GM12864 (cell line): ENCODE measurements at places on chromosomes 12 and 14.

DNA sequence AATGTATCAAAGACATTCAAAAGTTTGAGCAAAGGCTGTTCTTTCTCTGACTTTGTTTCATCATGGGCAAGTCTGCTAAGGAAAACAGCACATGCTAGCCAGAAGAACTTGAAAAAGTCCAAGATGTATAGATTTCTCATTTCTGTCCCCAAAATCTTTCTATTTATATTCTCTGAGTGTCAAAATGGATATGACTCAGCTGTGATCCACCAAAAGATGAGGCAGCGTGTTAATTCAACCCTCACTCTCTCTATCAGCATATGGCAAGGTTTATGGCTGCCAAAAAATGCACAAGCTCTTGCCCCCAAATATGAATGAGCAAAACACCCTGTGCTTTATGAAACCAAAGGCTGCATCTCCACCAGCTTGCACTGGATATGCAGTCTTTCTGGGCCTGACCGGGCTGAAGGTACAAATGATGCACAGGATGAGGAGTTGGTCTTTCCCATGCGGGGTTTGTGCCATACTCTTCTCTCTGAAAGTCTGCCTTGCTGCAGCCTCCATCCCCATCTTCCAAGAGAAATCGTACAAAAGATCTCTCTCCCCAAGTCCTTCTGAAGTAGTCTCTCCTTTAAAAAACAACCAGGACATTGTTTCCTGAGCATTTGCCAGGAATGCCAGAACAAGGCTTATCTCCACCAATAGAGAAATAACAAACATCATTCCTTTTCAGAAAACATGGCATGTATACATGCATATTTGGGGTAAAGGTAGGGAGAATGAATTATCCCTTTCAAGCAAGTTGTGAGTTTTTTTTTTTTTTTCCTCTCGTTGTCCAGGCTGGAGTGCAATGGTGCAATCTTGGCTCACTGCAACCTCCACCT, 203.4 kb downstream of the TMX1 start:
- DNase-seq: no peak

- no peak for DNase-seq
Measured at GRCh38 chr12:2027351-2027750, 23.1 kb upstream of the DCP1B start.

GRCh38 chr14:74955229-74956026, at the start of gene PGF:
TSS of gene PGF (minus strand) at chr14:74955597. CDS start at chr14:74955242, 355 bp downstream.
- no peak for DNase-seq

GRCh38 chr14:21985081-21985480, 311.5 kb upstream of the OR4E1 start:
- no peak for DNase-seq

DNA sequence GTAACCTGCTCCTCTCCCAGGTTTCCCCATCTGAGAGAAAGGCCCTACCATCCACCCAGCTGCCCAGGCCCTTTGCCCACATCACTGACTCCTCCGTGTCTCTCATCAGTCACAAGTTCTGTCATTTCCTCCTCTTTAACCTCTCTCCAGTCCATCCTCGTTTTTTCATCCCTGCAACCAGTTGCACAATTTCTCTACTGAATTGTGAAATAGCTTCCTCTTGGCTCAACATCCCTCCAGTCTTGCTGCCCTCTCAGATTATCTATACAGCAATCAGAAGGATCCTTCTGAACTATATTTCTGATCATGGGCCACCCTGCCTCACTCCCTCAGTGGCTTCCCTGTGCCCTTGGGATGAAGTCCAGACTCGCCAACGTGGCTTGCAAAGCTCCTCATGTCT, 6.8 kb downstream of the FAM161B start:
- DNase-seq: no peak

DNA sequence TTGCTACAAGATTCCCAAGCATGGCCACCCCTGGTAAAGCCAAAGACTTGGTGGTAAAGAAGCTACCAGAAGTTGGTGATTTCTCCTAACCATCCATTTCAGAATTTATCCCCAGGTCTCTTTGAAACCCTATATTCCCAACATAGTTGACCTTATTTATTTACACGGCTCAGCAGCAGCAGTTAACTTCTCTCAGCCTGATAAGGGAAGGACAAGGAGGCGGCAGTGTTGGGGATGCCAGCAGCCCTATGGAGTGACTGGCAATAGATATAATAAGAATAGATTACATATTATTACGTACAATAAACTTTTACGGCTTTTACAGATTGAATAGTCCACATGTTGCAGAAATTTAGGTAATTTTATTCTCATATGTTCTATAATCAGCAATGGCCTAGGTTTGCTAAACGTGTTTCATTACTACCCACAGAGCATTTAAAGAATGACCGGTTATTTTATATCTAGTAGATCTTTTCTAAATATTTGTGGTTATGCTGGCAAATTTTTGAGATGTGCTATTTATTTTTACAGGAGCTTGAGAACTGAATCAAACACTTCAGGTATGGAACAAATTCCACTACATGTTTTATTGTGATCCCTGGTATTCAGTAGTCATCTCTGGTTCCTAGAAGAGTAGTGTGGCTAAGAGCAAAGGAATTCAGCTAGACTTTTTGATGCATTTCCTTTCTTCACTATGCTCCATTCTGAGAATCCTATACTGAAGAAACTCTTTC, 19.8 kb upstream of the PALS1 start:
- no peak for DNase-seq

DNA sequence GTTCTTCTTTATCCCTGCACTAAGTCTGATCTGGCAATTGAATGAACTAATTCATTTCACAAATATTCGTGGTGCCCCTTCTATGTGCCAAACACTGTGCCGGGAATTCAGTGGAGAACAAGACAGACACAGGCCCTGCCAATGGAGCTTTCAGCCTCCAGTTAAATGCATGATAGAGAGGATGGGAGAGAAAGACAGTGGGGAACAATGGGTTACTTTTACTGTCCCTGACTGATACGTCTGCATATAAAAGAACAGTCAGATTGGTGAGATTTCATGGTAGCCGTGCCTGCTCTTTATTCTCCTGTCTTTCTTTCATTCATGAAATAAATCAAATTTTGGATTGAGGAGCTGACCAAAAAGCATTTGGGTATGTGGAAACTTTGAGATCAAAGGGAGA, 78.5 kb downstream of the TMEM117 start:
- no peak for DNase-seq

DNA sequence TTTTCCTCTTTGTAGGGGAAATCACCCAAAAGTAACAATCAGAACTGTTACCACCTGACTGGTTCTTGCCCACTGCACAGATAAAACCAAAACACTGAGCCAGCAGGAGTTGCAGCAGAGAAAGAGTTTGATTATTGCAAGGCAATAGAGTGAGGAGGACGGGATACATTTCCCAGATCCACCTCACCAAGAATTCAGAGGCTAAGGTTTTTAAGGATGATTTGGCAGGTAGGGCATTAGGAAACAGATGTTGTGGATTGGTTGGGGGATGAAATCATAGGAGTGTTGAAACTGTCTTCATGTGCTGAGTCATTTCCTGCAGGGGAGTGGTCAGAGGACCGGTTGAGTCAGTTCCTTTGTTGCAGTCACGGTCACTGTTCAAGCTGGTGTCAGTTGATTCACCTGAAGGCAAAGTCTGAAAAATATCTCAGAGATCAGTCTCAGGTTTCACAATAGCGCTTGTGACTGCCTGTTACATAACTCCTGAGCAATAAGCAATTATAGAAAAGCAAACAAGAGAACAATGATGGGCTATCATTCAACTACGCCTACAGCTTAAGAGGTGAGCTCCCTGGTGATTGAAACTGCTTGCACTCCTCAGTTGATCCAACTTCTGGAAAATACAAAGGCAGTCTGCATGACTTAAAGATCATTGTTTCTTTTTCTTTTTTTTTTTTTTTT, 20.3 kb upstream of the AMN1 start:
- DNase-seq: peak; percentile 99

DNA sequence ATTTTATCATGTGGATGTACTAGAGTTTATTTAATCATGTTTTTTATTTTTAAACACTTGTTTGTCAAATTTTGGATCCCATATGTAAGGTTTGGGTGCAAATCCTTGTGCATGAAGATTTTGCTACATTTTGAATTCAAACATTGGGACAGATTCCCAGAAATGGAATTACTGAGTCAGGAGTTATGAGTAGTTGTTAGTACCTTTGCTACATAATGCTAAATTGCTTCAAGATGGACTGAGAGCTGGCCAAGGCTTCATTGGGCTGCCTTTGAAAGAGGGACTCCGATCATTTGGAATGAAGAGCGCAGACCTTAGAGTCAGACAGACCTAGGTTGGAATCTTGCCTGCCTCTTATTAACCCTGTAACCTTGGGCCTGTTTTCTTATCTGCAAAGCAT, 154.9 kb upstream of the PWP1 start:
- DNase-seq: no peak

GRCh38 chr14:32458720-32459119, 129.6 kb downstream of the AKAP6 start:
- no peak for DNase-seq

- no peak for DNase-seq
Measured at GRCh38 chr12:29783773-29784666, at the start of gene TMTC1. TSS of gene TMTC1 (minus strand) at chr12:29783942. CDS start at chr12:29783751, 191 bp downstream.

DNA sequence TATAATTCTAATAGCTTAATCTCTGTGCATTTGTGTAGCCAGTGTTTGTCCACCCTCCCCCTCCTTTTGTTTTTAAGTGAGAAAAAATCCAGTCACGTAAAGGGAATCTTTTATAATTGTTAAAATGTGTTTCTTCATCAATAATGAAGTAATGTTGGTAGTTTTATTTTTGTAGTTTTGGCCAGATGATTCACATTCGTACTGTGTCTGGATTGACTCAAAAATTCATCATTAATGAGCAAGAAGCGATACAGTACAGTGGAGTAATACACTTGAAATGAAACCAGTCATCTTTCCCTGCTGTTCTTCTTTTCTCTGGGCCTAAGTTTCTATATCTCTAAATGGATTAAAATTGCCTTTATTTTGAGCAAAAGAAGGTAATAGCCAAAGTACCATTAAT, 86.5 kb downstream of the SRGAP1 start:
- no peak for DNase-seq

DNA sequence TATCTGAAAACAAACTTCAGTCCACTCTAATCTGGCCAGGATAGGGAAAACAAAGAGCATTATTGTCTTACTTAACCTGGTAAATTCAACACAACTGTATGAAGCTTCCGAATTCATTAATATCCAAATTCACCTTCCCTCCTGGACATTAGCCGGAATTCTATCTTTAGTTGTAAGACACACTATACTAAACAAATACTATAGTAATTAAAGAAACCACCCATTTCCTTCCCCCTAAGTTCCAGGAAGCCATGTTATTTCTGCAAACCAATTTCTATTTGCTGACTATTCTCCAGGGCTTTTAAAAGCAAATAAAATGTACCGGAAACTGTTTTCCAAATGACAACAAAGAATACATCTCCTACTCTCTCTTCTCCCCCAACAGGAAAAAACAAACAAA, 122.7 kb upstream of the MDM1 start:
- DNase-seq: no peak

- no peak for DNase-seq
Measured at GRCh38 chr12:73935817-73936216, 601.8 kb upstream of the ATXN7L3B start.

- DNase-seq: no peak
Measured at GRCh38 chr12:24721191-24721590, 227.7 kb downstream of the BCAT1 start.

DNA sequence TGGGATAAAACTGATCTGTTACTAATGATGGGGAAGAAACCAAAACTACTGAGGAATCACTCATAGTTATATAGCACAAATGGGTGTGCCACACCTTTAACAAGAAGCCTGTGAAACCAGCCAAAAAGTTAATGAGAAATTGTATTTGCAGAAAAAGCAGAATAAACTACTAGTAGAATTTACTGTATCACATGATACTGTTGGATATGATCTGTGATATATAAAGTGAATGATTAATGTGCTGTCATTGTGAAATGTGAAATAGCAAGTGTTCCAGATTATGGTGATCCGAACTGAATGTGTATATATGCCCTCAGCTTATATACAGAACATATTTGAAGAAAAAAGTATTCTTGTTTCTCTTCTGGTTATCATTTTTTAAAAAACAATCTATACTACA, 30.5 kb downstream of the VEZT start:
- DNase-seq: no peak

DNA sequence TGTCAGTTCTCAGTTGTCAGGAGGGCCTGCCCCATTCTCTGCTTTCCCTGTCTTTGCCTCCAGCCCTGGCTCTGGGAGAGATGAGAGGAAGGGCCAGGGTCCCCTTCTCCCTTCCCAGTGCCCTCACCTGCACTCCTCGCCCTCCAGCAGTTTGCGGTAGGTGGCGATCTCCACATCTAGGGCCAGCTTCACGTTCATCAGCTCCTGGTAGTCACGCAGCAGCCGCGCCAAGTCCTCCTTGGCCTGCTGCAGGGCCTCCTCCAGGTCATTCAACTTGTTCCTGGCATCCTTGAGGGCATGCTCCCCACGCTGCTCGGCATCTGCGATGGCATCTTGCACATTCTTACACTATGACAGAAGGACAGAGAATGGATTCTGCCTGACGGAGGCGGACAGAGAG, 5.4 kb downstream of the KRT2 start:
- no peak for DNase-seq

- no peak for DNase-seq
Measured at GRCh38 chr12:2857021-2857431, at the start of gene TEX52. TSS of gene TEX52 (minus strand) at chr12:2857039. CDS start at chr12:2857026, 13 bp downstream.

- DNase-seq: no peak
Measured at GRCh38 chr14:59570122-59570521, 6.5 kb downstream of the CCDC175 start.

GRCh38 chr12:95630496-95630895, 79.2 kb upstream of the USP44 start:
- no peak for DNase-seq

DNA sequence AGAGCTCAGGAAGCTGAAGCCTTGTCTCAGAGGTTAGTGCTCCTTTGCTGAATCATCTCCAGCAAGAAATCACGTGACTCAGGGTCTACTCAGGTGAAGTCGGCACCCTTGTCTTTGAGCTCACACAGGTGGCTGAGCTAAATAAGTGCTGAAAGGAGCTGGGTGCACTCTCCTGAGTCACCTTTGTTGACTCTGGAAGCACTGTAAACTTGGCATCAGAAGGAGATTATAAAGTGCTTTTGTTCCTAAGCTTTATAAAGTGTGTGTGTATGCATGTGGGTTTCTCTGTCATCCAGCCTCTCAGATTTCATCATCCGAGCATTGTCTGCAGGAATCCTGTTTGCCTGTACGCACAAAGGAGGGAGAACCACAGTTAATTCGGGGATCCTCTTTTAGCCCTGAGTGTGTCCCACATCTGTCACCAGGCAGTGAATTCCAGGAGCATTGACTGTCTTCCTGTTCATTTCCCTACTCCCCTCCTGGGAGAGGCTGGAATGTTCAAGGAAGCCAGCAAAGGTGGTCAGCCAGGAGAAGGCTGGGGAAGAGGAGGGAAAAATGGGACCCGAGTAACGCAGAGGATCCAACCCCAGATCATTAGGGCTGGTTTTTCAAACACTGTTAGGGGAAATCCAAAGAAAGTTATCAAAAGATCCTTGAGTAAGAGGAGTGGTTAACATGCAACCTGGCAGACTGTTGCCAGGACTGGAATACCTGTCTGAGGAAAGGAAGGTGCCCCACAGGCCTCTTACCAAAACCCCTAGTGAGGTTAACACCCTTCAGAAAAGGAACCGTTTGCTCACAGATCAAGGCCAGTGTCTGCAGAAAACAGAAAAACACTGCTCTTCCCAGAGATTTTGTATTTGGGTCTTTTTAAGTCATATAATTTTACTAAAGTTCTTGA, 157.5 kb upstream of the HIF1A start:
- no peak for DNase-seq

GRCh38 chr12:12449533-12450025, 92.7 kb downstream of the BORCS5 start:
- DNase-seq: no peak

GRCh38 chr12:28278499-28278898, 88.2 kb downstream of the CCDC91 start:
- DNase-seq: no peak

- no peak for DNase-seq
Measured at GRCh38 chr12:104219361-104219892, 3.8 kb downstream of the TXNRD1 start.
